Adrenal gland (tissue), 19 donors: ENCODE measurements at places on chromosomes 13 and 19. TPM values are rescaled to one million over a fixed set of nuclear protein-coding genes. Genes with fewer than 3 reads are reported as not detected.
A peak's percentile ranks its signal among the peaks of the same experiment; 100 is the strongest.

Gene DPF1
- 0.83 TPM for total RNA-seq

Gene APOC1
- total RNA-seq = 2,137 TPM

Gene ZNF563
- total RNA-seq = 10.6 TPM

DNA sequence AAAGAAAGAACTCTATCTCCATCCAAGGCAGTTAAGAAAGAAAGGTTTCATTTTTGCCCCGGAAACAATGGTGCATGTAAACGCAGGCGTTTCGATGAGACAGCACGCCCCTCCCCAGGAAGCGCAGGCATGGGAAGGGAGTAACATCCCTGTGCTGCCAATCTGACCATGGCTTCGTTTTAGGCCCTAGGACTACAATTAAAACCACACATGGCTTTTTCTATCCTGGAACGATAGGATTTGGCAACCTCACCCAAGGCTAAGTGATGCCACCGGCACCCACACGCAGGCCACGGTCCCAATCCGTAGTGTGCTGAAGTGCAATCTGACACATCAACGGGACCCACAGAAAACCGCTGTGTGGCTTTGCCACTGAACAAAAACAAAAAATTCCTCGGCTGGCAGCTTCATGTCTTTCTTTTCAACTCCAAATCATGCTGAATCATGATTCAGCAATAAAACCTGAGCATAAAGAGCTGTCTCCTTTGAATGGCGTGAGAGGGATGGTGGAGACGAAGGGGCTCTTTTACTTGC lies 24.2 kb downstream of the RANBP3 start:
- peaks cover 44% of the 10 kb centered on the region for H3K4me1 ChIP-seq
- no peaks in the 10 kb centered on the region for H3K27me3 ChIP-seq
- no peak overlapping the region for H3K4me3 ChIP-seq
- H3K36me3 ChIP-seq = no peaks in the 10 kb centered on the region
- H3K27ac ChIP-seq = peak overlapping the region; percentile 74
- peak; percentile 72 for DNase-seq

DNA sequence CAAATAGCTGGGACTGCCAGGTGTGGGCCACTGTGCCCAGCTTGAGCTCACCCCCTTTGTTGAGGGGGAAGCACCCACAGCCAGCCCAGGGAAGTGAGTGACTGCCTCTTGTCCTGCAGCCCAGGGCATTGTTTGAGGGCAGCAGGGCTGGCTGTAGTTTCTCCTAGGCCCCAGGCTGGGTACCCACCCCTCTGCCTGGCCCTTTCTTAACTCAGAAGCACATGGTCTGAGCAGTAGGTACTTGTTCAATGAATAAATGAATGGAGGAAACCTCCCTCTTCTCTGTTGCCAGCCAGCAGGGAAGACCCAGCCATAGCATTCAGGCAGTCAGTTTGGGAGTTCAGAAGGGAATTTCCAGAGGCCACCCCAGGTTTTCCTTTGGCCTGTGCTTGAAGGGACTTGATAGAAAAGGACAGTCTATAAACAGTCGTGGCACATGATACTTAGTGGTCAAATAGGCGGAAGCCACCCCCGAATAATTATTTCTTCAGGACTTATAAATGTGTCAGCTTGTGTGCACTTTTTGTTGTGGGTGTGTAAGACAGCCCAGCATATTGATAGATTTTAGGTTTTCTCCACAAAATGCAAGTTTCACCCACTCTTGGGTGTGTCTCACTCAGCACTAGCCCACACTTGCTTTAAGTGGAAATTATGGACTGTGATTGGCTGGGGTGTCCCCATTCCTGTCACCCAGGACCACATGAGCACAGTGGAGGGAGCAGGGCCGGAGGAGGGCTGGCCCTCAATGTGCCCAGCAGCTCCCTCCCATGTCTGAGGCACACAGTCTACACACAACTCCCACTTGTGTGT lies 33.1 kb downstream of the GATAD2A start:
- no peak overlapping the region for H3K27ac ChIP-seq
- DNase-seq = no peak
- no peak overlapping the region for H3K4me3 ChIP-seq
- peaks cover 8% of the 10 kb centered on the region for H3K4me1 ChIP-seq

Gene IFNL1
- total RNA-seq = not detected

GRCh38 chr13:30722361-30722760 lies 13.0 kb upstream of the ALOX5AP start:
- DNase-seq = no peak
- H3K36me3 ChIP-seq = no peaks in the 10 kb centered on the region
- H3K27ac ChIP-seq = no peak overlapping the region
- H3K4me1 ChIP-seq = no peaks in the 10 kb centered on the region
- no peaks in the 10 kb centered on the region for H3K27me3 ChIP-seq
- H3K4me3 ChIP-seq = no peak overlapping the region

DNA sequence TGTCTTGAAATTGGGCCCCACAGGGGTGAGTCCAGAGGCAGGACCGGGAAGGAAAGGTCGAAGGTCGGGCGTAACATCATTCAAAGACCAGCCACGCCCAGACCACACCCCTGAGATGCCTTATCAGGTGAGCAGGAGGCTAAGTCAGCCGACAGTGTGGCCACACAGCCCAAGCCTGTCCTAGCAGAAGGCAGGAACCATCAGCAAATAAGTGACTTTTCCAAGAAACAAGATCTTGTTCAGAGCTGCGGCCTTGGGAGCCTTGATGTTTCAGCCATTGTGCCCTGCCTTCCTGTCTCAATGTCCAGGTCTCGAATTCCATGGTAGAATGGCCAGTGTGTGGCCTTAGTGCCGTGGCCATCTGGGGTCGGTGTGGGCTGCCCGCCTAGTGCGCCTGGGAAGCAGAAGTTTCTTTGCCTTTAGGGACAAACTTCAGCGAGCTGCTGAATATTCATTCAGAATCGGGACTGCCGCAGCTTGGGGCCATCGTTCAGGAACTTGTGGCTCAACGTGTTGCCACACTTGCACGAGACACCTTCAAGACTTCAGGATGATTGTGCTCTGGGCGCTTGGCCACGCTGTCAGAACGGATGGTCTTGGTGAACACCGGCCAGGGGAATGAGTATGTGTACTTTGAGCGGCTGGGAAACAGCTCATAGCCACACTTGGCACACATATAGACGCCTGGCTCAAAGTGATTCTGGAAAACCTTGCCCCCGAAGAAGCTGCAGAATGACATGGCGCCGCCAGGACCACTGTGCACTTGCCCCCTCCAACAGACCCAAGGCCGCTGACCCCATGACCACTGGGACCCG lies 6.1 kb upstream of the IFNL4 start:
- H3K27ac ChIP-seq = no peak overlapping the region
- H3K4me1 ChIP-seq = no peaks in the 10 kb centered on the region
- no peak overlapping the region for H3K4me3 ChIP-seq
- no peak for DNase-seq

GRCh38 chr13:114325729-114326128 lies 11.4 kb downstream of the CHAMP1 start:
- H3K4me3 ChIP-seq = no peak overlapping the region
- no peaks in the 10 kb centered on the region for H3K4me1 ChIP-seq
- H3K27ac ChIP-seq = no peak overlapping the region
- H3K36me3 ChIP-seq = no peaks in the 10 kb centered on the region
- DNase-seq = no peak

Gene CRTC1
- 21.8 TPM for total RNA-seq

DNA sequence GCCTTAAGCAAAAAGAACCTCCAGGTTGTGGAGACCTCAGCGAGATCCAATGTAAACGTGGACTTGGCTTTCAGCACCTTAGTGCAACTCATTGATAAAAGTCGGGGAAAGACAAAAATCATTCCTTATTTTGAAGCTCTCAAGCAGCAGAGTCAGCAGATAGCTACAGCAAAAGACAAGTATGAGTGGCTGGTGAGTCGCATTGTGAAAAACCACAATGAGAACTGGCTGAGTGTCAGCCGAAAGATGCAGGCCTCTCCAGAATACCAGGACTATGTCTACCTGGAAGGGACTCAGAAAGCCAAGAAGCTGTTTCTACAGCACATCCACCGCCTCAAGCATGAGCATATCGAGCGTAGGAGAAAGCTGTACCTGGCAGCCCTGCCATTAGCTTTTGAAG lies 58.5 kb downstream of the ARHGAP35 start:
- no peak overlapping the region for H3K27ac ChIP-seq
- H3K4me3 ChIP-seq = no peak overlapping the region
- no peaks in the 10 kb centered on the region for H3K27me3 ChIP-seq
- peaks cover 32% of the 10 kb centered on the region for H3K36me3 ChIP-seq

Gene C13orf46
- total RNA-seq = 0.09 TPM

GRCh38 chr13:111382411-111382810 lies 62.0 kb downstream of the TEX29 start:
- H3K36me3 ChIP-seq = no peaks in the 10 kb centered on the region
- DNase-seq = no peak
- H3K27ac ChIP-seq = no peak overlapping the region
- no peaks in the 10 kb centered on the region for H3K4me1 ChIP-seq
- no peak overlapping the region for H3K4me3 ChIP-seq
- H3K27me3 ChIP-seq = no peaks in the 10 kb centered on the region

GRCh38 chr13:99132295-99132835 lies 68.3 kb upstream of the UBAC2 start:
- no peak overlapping the region for H3K4me3 ChIP-seq
- H3K27ac ChIP-seq = no peak overlapping the region
- no peak for DNase-seq
- H3K27me3 ChIP-seq = no peaks in the 10 kb centered on the region
- H3K36me3 ChIP-seq = no peaks in the 10 kb centered on the region
- no peaks in the 10 kb centered on the region for H3K4me1 ChIP-seq

GRCh38 chr13:33006638-33007037 lies 9.6 kb upstream of the KL start:
- no peaks in the 10 kb centered on the region for H3K4me1 ChIP-seq
- H3K4me3 ChIP-seq = no peak overlapping the region
- DNase-seq = no peak
- no peaks in the 10 kb centered on the region for H3K27me3 ChIP-seq
- no peaks in the 10 kb centered on the region for H3K36me3 ChIP-seq
- H3K27ac ChIP-seq = no peak overlapping the region

Gene CACNA1A
- total RNA-seq = 1.1 TPM

Gene PGLYRP2
- not detected for total RNA-seq

Gene CRX
- total RNA-seq = not detected

- no peaks in the 10 kb centered on the region for H3K36me3 ChIP-seq
- peaks cover 4% of the 10 kb centered on the region for H3K27me3 ChIP-seq
- no peak overlapping the region for H3K27ac ChIP-seq
These were observed 19.2 kb downstream of the TMEM272 start for GRCh38 chr13:51825681-51826254.

- no peaks in the 10 kb centered on the region for H3K36me3 ChIP-seq
- H3K27ac ChIP-seq = no peak overlapping the region
- H3K4me3 ChIP-seq = no peak overlapping the region
- no peaks in the 10 kb centered on the region for H3K27me3 ChIP-seq
- peak; percentile 24 for DNase-seq
These were observed 72.5 kb upstream of the MRI1 start for GRCh38 chr19:13691569-13692435.

Gene NPHS1
- not detected for total RNA-seq

DNA sequence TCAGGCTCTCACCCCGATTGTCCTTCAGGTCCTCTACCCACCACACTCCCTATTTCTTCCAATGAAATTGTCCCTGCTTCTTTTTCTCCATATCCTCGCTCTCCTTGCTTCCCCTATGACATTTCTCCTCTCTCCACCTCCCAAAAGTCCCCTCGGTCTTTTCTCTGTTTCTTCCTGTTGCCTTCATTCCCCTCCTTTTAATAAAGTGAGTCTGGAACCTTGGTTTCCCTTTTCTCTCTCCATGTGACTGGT lies 676 bp upstream of the ZNF574 start:
- peak overlapping the region; percentile 98 for H3K27ac ChIP-seq
- peak overlapping the region; percentile 83 for H3K4me3 ChIP-seq
- peaks cover 14% of the 10 kb centered on the region for H3K4me1 ChIP-seq
- no peak for DNase-seq

- H3K36me3 ChIP-seq = no peaks in the 10 kb centered on the region
- H3K27ac ChIP-seq = peak overlapping the region; percentile 71
- H3K4me3 ChIP-seq = no peak overlapping the region
- no peaks in the 10 kb centered on the region for H3K27me3 ChIP-seq
- DNase-seq = peak; percentile 76
These were observed 18.2 kb upstream of the PTBP1 start for GRCh38 chr19:778910-779653.

GRCh38 chr13:93227878-93228642 lies 1.5 kb downstream of the GPC6 start:
- peaks cover 16% of the 10 kb centered on the region for H3K27me3 ChIP-seq
- peak overlapping the region; percentile 59 for H3K4me3 ChIP-seq
- peak overlapping the region; percentile 65 for H3K27ac ChIP-seq
- H3K36me3 ChIP-seq = no peaks in the 10 kb centered on the region

DNA sequence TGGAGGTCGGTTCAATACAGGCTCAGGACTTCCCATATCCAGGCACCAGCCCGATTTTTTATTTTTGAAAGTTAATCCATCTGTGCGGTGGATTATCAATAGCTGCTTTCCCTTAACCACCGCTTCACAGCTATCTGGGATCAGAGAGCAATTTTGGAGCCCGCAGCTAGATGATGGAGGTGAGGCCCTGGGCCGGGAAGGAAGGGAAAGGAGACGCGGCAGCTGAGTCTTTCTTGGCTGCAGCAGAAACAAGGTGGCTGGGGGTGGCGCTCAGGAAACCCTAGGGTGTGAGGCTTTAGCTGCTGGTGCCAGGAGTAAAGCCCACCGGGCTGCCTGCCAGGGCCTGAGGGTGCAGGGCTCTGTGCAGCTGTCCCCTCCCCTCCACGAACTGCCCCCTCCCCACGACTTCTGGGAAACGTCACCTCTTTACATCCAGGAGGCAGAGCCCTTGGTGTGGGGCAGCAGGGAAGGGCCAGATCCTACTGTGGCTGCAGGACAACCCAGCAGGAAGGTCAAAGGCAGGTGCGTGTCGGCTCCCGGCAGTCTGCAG lies 307.0 kb downstream of the ZNF536 start:
- DNase-seq = no peak
- H3K36me3 ChIP-seq = no peaks in the 10 kb centered on the region
- H3K4me1 ChIP-seq = peaks cover 8% of the 10 kb centered on the region
- no peak overlapping the region for H3K27ac ChIP-seq
- no peaks in the 10 kb centered on the region for H3K27me3 ChIP-seq
- no peak overlapping the region for H3K4me3 ChIP-seq

Gene FBN3
- total RNA-seq = not detected

Gene TNNI3
- not detected for total RNA-seq

- H3K27ac ChIP-seq = no peak overlapping the region
- no peaks in the 10 kb centered on the region for H3K36me3 ChIP-seq
- no peaks in the 10 kb centered on the region for H3K27me3 ChIP-seq
These were observed 16.3 kb downstream of the PBX4 start for GRCh38 chr19:19602136-19602712.

- no peaks in the 10 kb centered on the region for H3K27me3 ChIP-seq
- H3K4me1 ChIP-seq = peaks cover 30% of the 10 kb centered on the region
- no peak for DNase-seq
These were observed 102.5 kb downstream of the COL4A2 start for GRCh38 chr13:110409581-110409992.

GRCh38 chr13:42628666-42629065 lies 54.7 kb downstream of the TNFSF11 start:
- H3K27ac ChIP-seq = no peak overlapping the region
- no peak for DNase-seq
- no peaks in the 10 kb centered on the region for H3K4me1 ChIP-seq
- no peak overlapping the region for H3K4me3 ChIP-seq

Gene CEACAM8
- not detected for total RNA-seq

Gene PTGIR
- total RNA-seq = 19.3 TPM
